Thoracic aorta endothelial cell (primary cell): ENCODE measurements at places on chromosomes 2 and 18. TPM values are rescaled to one million over a fixed set of nuclear protein-coding genes. Genes with fewer than 3 reads are reported as not detected.

MOCOS gene
- 0.53 and 1.7 TPM in 2 replicates for total RNA-seq

ALK gene
- total RNA-seq, result not detected in 2 replicates

ARHGEF4 gene
- total RNA-seq, result under 0.01 TPM in 1 of 2 replicates, not detected in the other

AQP12B gene
- total RNA-seq, result not detected in 2 replicates

ITGB1BP1 gene
- 58.1 and 69.8 TPM in 2 replicates for total RNA-seq

UCN gene
- total RNA-seq, result 0.13 and 0.36 TPM in 2 replicates
